PC-9 (cell line): ENCODE measurements at places on chromosomes 3 and 15. TPM values are rescaled to one million over a fixed set of nuclear protein-coding genes. Genes with fewer than 3 reads are reported as not detected.

The RPP14 gene
- total RNA-seq = 13.2 and 13.8 TPM in 2 replicates

- DNase-seq = peak; percentile 88
Measured at GRCh38 chr3:31377045-31377642, 155.6 kb upstream of the STT3B start.

DNA sequence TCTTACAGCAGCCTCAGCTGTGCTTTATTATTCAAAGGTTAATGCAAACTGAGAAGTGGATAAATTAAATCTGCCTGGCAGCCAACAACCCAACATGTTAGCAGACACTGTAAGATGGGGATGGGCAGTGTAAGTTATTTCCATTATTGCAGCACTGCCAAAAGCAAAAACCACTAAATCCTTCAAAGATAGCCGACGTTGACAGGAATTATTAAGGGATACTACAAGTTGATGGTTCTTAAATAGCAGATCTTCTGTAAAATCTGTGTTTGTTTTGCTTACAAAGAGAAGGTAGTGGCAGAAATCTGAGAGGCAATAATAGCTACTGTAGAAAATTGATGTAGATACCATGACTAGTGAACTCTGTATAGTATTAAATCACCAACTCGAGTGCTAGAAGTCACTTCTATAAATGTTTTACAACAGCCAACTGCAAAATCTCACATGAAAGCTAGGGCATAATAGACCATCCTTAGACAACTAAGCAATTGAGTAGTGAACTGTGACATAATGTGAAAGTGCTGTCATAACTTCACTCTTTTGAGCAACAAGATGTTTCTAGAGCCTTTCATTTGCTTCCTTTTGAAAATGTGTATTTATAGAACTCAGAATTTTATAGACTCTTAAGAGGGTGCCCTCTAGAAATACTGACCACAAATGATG lies 278.6 kb downstream of the UBE2E2 start:
- DNase-seq = no peak

DNA sequence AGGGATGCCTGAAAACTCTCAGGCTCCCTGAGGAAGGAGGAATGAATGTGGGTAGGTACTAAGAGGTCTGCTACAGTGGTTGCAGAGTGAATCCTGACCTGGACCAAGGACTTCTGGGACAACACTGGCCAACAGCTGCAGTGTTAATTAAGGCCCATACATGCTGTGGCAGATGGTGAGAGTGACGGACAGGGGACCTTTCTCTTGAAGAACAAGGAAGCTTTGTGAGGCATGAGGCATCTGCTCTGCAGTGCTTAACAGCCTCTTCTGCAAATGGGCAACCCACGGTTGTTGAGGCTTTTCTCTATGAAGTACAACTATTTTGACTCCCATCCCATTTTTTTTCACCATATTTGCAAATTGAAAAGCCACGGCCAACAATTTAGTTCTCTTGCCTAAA lies 26.6 kb upstream of the ACAN start:
- no peak for DNase-seq

The MNS1 gene
- total RNA-seq = 9.7 and 16.2 TPM in 2 replicates

DNA sequence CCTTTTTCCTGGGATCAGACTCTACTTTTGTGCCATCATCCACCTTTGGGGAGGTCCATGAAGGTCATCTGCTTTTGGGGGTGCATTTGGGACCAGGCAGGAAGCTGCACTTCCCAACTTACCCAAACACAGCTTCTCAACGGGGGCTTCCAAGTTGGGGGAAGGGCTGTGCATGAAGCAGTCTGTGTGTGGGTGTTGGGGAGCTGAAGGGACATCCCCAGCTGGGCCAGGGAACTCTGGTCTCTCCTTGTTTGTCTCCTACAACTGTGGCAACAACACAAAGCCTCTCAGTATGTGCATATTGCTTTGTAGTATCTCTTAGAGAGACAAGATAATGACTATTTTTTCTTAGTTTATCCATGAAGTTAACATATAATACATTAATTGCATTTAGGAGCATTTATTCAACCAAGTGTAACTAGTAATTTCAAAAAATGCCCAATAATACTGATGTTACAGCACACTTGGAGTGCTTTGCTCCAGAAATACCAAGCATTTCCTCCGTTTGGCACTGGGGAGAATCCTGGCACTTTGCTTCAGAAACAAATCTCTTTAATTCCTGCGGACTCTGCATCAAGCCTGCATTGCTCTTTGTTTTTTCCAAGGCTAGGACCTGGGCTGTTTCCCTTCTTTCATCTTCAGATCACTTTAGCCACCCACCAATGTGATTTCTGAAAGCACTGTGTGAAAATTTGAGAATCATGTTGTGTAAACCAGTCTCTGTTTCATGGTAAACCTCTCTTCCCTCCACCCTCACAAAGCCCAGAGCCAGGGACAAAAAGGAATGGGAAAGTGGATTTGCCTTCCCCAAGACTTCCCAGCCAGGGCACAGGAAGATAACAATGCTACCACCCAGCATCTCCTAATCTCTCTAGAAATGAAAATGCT lies 126.2 kb upstream of the PFN2 start:
- no peak for DNase-seq

The MFN1 gene
- total RNA-seq = 69.1 and 69.6 TPM in 2 replicates
